ENCODE measurements at places on chromosomes 6 and 20.
A peak's percentile ranks its signal among the peaks of the same experiment; 100 is the strongest.

DNA sequence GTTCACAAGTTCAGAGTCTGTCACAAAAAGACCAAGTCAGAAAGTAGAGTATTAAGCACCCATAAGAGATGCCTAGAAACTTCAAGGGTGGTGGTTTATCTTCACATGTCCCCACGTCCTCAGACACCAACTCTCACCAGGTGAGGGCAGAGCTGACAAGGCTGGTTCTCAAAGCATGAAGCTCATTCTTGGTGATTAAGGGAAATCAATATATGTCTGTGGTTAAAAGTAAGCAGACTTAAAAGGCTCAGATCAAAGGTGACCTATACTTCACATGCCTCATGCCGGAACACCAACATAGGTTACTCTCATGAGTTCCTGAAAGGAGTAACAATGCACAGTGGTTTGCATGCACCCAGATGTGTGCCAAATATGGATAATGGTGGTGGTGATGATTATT lies 27.0 kb downstream of the IL17A start:
- DNase-seq, result no peak

GRCh38 chr6:129766959-129767728 lies 57.2 kb upstream of the ARHGAP18 start:
- DNase-seq, result peak; percentile 23

DNA sequence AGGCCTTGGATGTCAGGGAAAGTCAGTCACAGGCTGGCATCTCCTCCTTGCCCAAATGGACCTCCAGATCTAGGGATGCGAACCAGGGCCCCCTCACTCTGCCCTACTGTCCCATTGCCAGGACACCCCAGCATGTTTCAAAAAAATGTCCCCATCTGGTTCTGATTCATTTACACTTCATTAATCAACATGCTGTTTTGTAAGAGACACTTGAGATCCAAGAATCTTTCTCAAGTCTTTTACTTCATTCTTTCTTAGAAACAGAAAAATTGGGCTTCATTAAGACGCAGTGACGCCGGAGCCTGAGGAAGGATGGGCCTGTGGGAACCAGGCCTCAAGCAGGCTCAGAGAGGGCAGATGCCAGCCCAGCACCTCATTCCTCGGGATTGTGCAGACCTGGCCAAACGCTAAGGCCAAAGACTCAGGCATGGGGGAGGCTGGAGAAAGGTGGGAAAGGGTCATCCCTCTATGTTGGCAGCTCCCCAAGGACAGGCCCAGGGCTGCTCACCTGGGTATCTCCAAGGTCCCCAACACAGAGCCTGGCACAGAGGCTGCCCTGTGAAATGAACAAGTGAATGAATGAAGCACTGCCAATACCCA lies 3.8 kb downstream of the RSPO4 start:
- DNase-seq, result no peak

DNA sequence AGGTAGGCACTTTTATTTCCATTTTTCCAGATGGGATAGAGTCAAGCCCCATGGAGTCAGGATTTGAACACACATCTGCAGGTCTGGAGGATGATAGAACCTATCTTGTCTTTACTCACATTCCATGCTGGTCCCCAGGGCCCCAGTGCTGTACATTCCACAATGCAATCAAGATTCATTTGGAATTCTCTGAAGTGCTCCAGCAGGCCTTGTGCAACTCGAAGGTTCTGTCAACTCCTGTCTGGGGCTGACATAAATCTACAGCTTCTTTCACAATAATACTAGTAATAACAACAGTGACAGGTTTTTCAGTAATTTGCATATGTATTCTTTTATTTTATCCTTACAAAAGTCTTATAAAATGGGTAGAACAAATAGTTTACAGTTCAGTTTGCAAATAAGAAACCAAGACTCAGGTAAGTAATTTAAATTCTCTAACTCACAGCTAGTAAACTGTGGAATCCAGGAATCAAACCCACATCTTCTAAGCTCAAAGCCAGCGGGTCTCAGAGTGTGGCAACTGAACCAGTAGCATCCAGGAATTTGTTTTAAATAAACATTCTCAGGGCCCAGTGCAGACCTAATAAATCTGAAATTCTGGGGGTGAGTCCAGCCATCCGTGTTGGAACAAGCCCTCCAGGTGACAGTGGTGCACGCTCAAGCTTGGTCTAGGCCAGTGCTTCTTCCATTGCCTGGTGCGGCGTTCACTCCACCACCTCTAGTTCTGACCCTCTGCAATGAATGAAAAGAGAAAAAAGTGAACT lies 137.0 kb upstream of the TNFAIP3 start:
- DNase-seq, result no peak

GRCh38 chr6:101522254-101522653 lies 128.7 kb downstream of the GRIK2 start:
- no peak for DNase-seq

- no peak for DNase-seq
Observed at GRCh38 chr6:136494710-136495109, 55.5 kb downstream of the MAP7 start.

GRCh38 chr6:37239526-37239925 lies 18.0 kb upstream of the TBC1D22B start:
- no peak for DNase-seq

DNA sequence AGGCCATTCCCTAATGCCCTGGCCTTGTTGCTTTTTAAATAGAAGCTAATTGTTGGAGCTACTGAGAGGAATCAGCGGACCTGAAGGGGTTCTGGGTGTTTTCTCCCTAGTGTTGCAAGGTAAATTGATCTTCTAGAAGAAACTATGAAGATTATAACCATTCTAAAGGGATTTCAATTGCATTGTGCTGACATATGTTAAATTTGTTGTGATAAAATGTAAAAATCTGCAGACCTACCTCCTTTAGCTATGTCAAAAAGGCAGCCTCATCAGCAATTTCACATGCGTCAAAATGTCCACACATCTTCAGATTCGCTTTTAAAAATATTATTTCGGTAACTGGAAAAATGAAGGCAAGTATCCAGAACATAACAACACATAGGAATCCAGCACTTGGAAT lies 44.4 kb downstream of the IYD start:
- no peak for DNase-seq

- no peak for DNase-seq
Observed at GRCh38 chr20:53343448-53343847, 250.2 kb downstream of the ZNF217 start.

GRCh38 chr6:156585859-156586258 lies 191.3 kb upstream of the ARID1B start:
- DNase-seq, result no peak

GRCh38 chr20:34997131-34997561 lies 41.5 kb downstream of the MYH7B start:
- no peak for DNase-seq

All from activated CD8-positive, alpha-beta memory T cell treated with anti-CD3 and anti-CD28 coated beads for 1 hour (primary cell).